ENCODE measurements at places on chromosomes 4 and X.

GRCh38 chr4:11313157-11313943 lies 115.3 kb downstream of the HS3ST1 start:
- DNase-seq: no peak

GRCh38 chr4:35978551-35978950 lies 265.8 kb downstream of the ARAP2 start:
- DNase-seq: no peak

DNA sequence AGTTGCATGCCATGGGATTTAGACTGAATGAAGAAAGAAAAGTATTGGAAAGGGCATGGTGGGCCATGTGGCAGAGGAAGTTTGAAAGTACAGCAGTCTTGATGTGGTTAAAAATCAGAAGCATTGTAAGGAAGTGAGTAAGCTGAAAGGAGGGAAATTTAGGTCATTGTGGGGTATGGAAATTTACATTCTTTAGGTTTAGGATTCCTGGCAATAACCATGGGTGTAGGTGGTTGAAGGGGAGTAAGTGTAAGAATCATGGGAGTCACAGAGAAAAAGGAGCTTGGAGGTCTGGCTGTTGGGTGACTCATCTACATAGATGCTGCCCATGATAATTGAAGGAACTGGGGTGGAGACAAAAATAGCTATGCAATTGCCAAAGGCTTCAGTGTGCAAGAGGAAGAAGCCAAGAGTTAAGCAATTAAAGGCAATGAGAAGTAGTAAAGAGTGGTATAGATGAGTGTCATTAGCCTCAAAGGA lies 243.8 kb upstream of the LDB2 start:
- peak; percentile 65 for DNase-seq

- DNase-seq: no peak
Measured at GRCh38 chr4:152535360-152535902, 461 bp downstream of the FBXW7 start.

GRCh38 chr4:87839592-87839946 lies 6.8 kb downstream of the MEPE start:
- no peak for DNase-seq

- DNase-seq: no peak
Measured at GRCh38 chrX:130186651-130187050, 14.9 kb downstream of the RAB33A start.

DNA sequence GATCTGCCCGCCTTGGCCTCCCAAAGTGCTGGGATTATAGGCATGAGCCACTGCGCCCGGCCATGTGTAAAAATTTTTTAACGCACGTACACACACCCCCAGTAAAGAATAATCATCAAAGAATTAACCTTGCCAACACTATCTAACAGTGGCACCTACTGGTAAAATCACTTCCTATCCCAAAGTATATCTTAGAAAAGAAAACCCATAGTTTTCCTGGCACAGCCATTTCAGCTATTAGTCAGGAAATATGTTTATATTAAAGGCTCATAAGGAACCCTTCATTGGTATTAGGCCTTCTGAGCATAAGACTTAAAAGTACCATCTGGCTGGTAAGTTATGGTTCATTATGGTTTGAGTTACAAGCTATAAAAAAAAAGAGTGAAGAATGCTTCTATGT lies 14.1 kb downstream of the S100G start:
- DNase-seq: no peak

GRCh38 chr4:105306158-105306781 lies 159.6 kb downstream of the TET2 start:
- DNase-seq: no peak

DNA sequence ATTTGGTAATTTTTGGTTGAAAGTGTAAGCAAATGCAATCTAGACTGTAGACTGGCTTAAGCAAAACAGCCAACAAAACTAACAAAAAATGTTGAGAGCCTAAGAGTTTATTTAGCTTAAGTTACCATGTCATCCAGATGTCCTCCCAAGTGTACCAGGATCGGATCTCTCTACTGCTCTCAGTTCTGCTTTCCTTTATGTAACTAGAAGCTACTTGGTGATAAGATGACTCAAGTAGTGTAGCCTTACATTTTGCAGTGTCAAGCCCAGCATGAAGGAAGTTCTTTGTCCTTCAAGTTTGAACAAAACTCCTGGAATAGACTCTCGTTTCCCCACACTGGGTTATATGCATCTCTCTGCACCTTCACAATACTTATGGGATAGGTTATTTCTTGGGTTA lies 1500.0 kb downstream of the STIM2 start:
- no peak for DNase-seq

GRCh38 chr4:26839534-26839951 lies 21.1 kb upstream of the STIM2 start:
- peak; percentile 60 for DNase-seq

GRCh38 chr4:26106776-26107175 lies 192.8 kb downstream of the SMIM20 start:
- DNase-seq: no peak

- no peak for DNase-seq
Measured at GRCh38 chr4:26185436-26185835, 135.4 kb upstream of the RBPJ start.

- no peak for DNase-seq
Measured at GRCh38 chr4:128940971-128941370, 131.5 kb downstream of the JADE1 start.

DNA sequence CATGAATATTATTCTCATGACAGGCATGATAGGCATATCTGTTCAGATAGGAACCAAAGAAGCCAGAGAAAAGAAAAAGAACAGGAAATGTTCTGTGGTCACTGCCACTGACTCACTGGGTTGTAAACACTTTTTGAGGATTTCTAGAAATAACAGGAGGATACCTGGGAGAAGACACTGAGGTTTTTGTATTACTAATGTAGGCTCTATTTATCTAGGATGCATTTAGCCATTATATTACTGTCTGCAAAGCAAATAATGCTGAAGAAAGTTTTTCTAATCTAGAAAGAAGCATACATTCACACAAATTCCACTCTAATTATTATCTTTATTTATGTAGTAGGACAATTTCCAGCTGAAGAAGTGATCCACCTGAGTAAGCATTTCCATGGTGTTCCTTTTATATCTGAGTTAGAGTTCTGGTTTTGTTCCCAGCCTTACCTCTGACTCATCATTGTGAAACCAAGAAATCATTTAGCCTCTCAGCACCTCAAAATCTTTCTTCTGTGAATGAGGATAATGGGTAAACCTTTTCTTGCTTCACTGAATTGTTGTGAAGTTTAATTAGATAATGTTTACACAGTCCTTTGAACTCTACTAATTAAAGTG lies 40.2 kb upstream of the EPGN start:
- no peak for DNase-seq

DNA sequence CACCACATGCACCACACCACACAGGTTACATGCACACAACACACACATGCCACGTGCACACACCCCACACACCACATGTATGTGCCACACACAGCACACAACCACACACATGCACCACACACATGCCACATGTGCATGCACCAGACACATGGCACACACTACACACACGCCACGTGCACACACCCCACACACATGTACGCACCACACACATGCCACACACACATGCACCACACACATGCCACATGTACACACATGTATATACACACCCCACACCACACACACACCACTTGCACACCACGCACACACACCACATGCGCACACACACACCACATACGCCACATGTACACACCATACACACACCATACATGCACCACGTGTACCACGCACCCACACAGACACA lies 19.6 kb upstream of the MSANTD1 start:
- no peak for DNase-seq

- DNase-seq: no peak
Measured at GRCh38 chr4:41304221-41304620, 47.5 kb downstream of the UCHL1 start.

- no peak for DNase-seq
Measured at GRCh38 chrX:105314458-105314857, 94.0 kb upstream of the TEX13A start.

- DNase-seq: no peak
Measured at GRCh38 chrX:119602701-119603255, 3.4 kb downstream of the NKRF start.

DNA sequence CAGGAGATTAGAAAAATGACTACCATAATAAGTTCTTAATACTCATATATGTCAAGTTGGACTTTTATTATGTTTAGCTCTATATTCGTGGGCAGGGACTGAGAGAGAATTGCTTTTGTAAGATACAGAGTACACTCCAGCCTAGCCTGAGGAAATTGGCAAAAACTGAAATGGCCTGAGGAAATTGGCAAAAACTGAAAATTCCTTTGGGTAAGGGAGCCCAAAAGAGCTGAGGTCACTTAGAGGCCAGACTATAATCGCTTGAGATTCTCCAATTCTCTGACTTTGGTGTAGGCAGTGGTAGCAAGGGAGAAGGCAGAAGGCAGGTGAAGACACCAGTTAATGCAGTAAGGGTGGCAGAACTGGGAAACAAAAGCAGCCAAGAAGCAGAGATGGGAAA lies 124.5 kb upstream of the HCCS start:
- no peak for DNase-seq

DNA sequence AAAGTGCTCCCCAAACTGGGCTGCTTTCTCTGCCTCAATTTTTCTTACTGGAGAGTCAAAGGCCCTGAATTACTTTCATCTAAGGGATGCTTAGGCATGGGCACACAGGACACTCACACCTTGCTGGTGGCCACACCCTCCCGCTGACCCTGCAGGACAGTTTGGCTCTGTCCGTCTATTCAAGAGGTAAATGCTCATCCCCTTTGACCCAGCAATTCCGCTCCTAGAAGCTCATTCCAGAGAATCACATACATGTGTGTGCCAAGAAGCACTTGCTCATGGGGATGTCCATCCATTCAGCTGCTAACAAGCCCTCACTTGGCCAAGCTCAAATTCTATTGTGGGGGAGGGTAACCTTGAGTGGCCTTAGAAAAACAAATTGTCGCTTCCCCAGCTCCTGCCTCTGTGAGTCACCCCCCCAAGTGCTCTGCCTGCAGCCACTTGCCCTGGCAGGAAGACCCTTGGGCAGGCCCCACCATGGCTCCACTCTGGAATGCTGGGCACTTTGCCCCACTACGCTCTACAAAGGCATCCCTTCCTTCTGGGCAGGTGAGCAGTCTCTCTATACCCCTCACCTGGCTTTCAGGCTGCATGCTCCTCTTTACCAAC lies 54.5 kb downstream of the HTRA3 start:
- no peak for DNase-seq

GRCh38 chr4:16225863-16226815 lies at the start of gene TAPT1:
TSS of gene TAPT1 (minus strand) at chr4:16226471. CDS start at chr4:16226457, 14 bp downstream.
- no peak for DNase-seq

GRCh38 chrX:48090123-48090522 lies 18.7 kb upstream of the ZNF630 start:
- no peak for DNase-seq

DNA sequence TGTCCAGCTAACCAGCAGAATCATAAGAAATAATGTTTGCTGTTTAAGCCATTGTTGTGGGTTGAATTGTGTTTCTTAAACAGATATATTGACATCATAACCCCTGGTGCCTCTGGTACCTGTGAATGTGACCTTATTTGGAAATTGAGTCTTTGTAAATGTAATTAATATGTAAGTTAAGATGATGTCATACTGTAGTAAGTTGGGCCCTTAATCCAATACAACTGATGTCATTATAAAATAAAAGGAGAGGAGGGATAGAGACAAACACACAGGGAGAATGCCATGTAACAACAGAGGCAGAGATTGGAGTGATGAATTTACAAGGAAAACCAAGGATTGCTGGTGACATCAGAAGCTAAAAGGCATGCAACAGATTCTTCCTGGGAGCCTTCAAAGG lies 141.4 kb downstream of the ZIC3 start:
- no peak for DNase-seq

DNA sequence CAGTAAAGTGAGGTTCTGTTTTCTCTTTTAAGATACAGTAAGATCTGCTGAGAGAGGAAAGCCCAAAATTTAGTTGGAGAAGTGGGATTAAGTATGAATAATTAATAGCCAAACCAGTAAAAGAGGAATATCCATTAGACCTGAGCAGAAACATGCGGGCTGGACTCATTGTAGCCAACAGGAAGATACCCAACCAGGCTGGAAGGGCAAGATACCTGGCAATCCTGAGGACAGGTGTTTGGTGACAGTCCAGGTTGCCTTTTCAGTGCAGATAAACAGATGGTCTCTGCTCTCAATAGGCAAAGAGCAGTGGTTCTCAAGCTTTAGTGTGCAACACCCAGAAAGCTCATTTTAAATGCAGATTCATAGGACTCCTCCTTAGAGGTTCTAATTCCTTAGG lies 980.8 kb upstream of the GRID2 start:
- DNase-seq: no peak

GRCh38 chrX:111431001-111431400 lies 19.0 kb upstream of the DCX start:
- no peak for DNase-seq

All from AG09319 (cell line).